ENCODE measurements at places on chromosomes 16 and 17. TPM values are rescaled to one million over a fixed set of nuclear protein-coding genes. Genes with fewer than 3 reads are reported as not detected.
A peak's percentile ranks its signal among the peaks of the same experiment; 100 is the strongest.

Gene HSPB9
- total RNA-seq, result not detected

Gene CA7
- total RNA-seq, result not detected

Gene ENDOV
- 38.0 TPM for total RNA-seq

Gene RGS9
- 9.9 TPM for total RNA-seq

Gene MYO15B
- total RNA-seq, result 281 TPM

DNA sequence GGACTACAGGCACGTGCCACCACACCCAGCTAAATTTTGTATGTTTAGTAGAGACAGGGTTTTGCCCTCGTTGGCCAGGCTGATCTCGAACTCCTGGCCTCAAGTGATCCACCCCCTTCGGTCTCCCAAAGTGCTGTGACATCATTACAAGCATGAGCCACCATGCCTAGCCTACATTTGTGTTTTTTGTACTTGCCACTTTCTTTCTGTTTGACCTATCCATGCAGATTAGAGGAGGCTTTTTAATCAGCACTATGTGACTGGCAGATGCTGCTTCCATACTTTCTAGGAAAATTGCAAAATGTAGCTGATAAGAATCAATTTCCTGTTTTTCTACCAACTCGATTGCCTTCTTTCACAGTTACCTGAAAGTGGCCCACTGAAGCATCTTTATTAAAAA is 57.3 kb downstream of the B9D1 start:
- H3K4me3 ChIP-seq, result no peak overlapping the region
- H3K4me1 ChIP-seq, result peaks cover 4% of the 10 kb centered on the region
- no peak for DNase-seq
- no peaks in the 10 kb centered on the region for H3K27me3 ChIP-seq

DNA sequence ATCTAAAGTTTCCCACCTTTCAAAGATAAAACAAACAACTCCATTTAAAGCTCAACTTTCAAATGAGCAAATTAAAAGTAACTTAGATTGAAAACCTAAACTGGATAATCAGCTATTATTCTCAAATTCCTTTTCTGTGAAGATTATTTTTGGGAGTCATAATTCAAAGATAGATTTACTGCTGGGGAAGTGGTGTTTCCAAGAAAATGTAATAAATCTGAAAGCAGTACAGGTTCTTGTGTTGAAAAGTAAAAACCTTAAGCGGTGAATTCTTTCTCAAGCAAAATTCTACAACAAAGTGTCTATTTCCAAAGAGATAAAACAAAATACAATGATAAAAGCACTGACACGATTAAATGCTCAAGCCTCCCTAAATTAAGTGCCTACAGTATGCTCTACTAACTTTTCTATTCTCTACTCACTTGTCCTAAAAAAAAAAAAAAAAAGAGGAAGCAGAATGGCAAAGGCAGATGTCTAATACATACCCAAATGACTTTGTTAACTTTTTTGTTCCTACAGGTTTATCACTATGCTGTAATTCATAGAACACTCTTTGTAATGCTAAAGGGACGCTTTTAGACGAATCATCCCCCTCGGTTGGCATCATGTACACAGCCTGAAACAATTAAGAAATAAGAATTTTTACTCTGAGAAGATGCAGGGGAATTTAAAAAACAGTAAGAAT is 34.5 kb downstream of the LITAFD start:
- no peaks in the 10 kb centered on the region for H3K27me3 ChIP-seq
- H3K4me1 ChIP-seq, result peaks cover 8% of the 10 kb centered on the region
- DNase-seq, result no peak

DNA sequence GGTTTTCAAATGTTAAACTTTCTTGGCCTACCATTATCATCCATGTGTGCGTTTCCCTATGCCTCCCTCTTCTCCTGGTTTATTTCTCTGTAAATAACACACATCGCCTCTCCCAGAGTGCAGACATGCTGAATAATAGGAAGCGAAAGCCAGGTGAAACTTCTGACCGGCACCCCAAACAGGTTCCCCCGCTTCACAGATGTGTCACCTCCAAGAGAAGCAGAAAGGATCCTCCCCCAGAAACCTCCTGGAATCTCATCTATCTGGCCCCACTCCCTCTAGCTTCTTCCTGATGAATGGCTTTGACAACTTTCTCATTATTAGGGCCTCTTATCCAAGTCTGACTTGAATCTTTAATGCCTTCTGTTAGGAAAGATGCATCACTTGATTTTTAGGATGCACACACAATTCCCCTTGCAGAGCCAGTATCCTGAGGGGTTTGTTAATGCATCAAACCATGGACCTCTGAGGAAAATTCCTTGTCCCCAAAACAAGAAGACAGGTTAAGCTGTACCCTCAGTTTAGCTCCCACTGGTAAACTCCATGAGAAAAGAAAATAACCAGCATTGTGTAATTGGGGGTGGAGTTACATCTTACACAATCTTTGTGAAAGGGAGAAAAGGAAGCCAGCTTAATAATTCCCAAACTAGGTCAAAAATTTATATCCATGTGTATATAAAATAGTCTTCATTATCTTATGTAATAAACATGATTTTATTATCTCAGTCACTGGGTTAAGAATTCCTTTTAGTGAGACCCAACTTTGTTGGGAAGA is 20.1 kb upstream of the HYDIN start:
- H3K27ac ChIP-seq, result peak overlapping the region; percentile 35
- no peak overlapping the region for H3K4me3 ChIP-seq
- H3K27me3 ChIP-seq, result peaks cover 4% of the 10 kb centered on the region
- H3K4me1 ChIP-seq, result peaks cover 19% of the 10 kb centered on the region

GRCh38 chr17:7716901-7717755 is at the start of gene DNAH2:
DNAH2 (plus strand) TSS chr17:7717744; CDS start chr17:7719735, 1,991 bp downstream.
- H3K27ac ChIP-seq, result peak within 1 kb of the TSS; percentile 89
- peaks cover 52% of the 10 kb centered on the region for H3K27me3 ChIP-seq
- H3K4me3 ChIP-seq, result peak within 1 kb of the TSS; percentile 86
- DNase-seq, result peak; percentile 74
- H3K4me1 ChIP-seq, result peaks cover 21% of the 10 kb centered on the region

GRCh38 chr16:28067604-28068379 is 4.3 kb upstream of the GSG1L start:
- no peak overlapping the region for H3K27ac ChIP-seq
- no peaks in the 10 kb centered on the region for H3K36me3 ChIP-seq
- no peak overlapping the region for H3K4me3 ChIP-seq
- peaks cover 54% of the 10 kb centered on the region for H3K27me3 ChIP-seq

DNA sequence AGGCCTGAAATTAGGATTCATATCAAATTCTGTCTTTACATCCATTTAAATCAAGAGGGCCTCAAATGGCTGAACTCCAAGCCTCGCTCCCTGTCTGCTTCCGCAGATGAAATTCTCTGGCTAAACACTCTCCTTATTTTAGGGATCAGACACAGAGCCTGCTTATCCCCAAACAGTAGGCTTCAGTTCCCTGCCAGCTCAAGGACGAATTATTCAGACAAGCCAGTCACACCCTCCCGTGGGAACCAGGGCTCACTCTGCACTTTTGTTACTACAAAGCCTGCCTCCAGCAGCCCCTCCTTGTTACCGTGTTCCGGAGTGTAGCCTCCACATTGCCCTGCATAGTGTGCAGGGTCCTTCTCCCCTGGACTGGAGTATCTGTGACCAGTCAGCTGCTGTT is 46.6 kb upstream of the LCMT1 start:
- no peak for DNase-seq
- H3K27me3 ChIP-seq, result peaks cover 46% of the 10 kb centered on the region
- no peak overlapping the region for H3K4me3 ChIP-seq

DNA sequence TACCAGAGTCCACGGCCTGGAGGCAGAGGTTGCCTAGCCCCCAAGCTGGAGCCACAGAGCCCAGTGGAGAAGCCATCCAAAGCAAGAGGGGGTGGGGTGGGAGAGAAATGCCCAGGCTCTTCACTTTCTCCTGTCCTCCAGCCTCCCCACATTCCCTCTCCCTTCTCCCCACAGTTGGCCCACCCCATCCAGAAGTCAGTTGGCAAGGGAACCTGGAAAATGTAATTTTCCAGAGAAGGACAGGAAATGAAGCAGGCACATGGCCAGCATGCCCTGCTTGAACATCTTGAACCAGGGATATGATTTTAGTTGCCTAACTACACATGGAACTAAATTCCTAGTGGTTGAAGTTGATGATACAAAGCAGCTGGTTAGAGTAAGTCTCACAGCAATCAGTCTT is 73.3 kb upstream of the IRX6 start:
- DNase-seq, result no peak
- peaks cover 34% of the 10 kb centered on the region for H3K27me3 ChIP-seq
- H3K36me3 ChIP-seq, result peaks cover 3% of the 10 kb centered on the region
- H3K4me3 ChIP-seq, result no peak overlapping the region
- no peak overlapping the region for H3K27ac ChIP-seq
- H3K4me1 ChIP-seq, result peaks cover 9% of the 10 kb centered on the region

DNA sequence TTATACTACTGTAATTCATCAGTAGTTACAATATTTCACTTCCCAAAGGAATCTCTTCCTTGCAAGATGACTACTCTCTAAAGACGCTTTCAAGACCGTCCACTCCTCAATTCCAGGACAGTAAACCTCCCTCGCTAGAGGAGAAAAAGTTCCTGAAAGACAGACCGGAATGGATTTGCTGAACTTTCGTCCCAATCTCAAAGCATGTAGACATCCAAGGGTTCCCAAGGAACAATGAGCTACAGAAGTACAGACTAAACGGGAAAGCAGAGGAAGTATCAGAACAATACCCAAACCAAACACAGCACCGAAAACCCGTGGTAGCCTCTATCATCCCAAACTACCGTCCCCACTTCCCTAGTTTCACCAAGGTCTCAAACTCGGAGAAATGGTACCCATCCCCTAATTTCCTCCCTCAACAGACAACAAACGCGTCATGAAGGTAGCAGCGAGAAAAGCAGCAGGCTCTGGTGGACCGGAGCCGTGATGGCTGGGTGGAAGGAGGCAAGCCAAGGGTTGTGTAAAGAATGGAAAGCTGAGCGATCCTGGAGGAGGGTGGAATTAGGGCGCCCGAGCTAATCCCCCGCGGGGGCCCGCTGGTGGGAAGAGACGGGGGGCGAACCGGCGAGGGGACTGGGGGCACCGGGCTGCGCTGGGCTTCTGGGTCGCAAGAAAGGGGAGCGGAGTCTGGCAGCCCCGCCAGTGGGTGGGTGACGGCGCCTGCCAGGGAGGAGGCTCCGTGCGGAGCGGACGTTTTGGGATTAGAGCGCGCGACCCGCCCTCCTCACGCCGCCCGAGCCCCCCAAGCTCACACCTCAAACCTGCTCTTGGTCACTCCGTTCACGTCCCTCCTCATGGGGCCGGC is 647 bp downstream of the FBXL20 start:
- peak; percentile 22 for DNase-seq
- H3K36me3 ChIP-seq, result no peaks in the 10 kb centered on the region
- H3K27ac ChIP-seq, result peak overlapping the region; percentile 94
- peaks cover 17% of the 10 kb centered on the region for H3K4me1 ChIP-seq
- H3K4me3 ChIP-seq, result peak overlapping the region; percentile 92

DNA sequence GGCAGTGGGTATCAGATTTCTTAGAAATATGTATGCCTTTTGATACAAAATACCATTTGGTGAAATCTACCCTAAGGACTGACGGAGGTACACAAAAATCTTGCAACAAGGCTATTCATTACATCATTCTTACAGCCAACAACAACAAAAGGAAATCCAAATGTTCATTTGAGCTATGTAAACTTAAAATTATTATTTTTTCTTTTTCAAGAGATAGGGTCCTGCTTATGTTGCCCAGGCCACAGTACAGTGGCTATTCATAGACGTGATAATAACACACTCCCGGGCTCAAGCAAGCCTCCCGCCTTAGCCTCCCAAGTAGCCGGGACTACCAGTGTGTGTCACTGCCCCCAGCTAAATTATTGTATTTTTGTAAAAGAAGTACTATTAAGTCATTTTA is 9.0 kb downstream of the SRR start:
- H3K4me1 ChIP-seq, result peaks cover 7% of the 10 kb centered on the region
- H3K27me3 ChIP-seq, result no peaks in the 10 kb centered on the region
- no peak for DNase-seq

- no peak overlapping the region for H3K4me3 ChIP-seq
- no peaks in the 10 kb centered on the region for H3K27me3 ChIP-seq
- peaks cover 19% of the 10 kb centered on the region for H3K36me3 ChIP-seq
- DNase-seq, result no peak
- no peak overlapping the region for H3K27ac ChIP-seq
Measured at GRCh38 chr17:82241926-82242697, 13.3 kb downstream of the SLC16A3 start.

DNA sequence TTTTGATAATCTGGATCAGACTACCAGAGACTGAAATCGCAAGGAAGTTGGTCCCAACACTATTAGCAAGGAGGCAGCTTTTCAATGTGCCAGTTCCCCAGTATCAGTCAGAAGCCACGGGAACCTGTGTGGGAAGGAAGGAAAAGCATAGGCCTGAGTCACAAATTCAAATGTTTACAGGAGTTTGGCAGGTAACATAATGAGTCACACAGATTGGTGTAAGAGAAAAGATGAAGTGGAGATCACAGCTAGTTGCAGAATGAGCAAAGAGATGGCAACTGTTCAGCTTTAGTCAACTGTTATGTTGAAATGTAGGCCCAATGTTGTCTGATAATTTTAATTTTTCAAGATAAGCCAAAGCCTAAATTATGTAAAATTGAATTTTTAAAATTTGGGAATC is 28.1 kb upstream of the ITGA2B start:
- H3K4me1 ChIP-seq, result no peaks in the 10 kb centered on the region
- peaks cover 34% of the 10 kb centered on the region for H3K36me3 ChIP-seq
- H3K4me3 ChIP-seq, result no peak overlapping the region
- H3K27ac ChIP-seq, result no peak overlapping the region
- DNase-seq, result no peak
- H3K27me3 ChIP-seq, result no peaks in the 10 kb centered on the region

GRCh38 chr17:8472663-8473062 is 37.0 kb downstream of the NDEL1 start:
- H3K4me3 ChIP-seq, result no peak overlapping the region
- H3K4me1 ChIP-seq, result no peaks in the 10 kb centered on the region

DNA sequence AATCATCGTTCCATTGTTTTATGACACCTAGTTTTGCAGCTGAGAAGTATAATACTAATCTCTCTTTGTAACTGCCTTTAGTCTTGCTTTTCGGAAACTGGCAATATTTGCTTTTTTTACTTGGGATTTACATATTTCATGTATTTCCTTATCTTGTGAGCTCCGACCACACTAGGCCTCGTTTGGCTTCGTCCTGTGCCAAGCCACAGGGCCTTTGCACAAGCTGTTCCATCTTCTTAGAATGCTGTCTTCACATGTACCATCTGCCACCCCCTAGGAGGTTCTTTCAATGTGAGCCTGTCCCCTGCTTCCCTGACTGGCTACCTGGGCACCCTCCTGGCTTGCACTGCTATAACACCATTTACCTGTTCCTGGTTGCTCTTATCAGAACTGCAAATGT is 77.2 kb downstream of the SHISA6 start:
- H3K27me3 ChIP-seq, result peaks cover 11% of the 10 kb centered on the region
- DNase-seq, result no peak
- no peaks in the 10 kb centered on the region for H3K36me3 ChIP-seq
- no peak overlapping the region for H3K4me3 ChIP-seq

GRCh38 chr17:74790161-74791058 is 14.3 kb upstream of the NAT9 start:
- no peak for DNase-seq
- peaks cover 13% of the 10 kb centered on the region for H3K4me1 ChIP-seq
- H3K4me3 ChIP-seq, result no peak overlapping the region
- H3K27ac ChIP-seq, result no peak overlapping the region
- no peaks in the 10 kb centered on the region for H3K27me3 ChIP-seq
